Bone marrow (tissue), 2 donors: ENCODE measurements at places on chromosomes 1 and 21.

GRCh38 chr1:109573785-109574184 lies 25.4 kb downstream of the GNAI3 start:
- no peak for DNase-seq

- no peak for DNase-seq
These were observed 13.4 kb upstream of the SKI start for GRCh38 chr1:2214541-2215241.

DNA sequence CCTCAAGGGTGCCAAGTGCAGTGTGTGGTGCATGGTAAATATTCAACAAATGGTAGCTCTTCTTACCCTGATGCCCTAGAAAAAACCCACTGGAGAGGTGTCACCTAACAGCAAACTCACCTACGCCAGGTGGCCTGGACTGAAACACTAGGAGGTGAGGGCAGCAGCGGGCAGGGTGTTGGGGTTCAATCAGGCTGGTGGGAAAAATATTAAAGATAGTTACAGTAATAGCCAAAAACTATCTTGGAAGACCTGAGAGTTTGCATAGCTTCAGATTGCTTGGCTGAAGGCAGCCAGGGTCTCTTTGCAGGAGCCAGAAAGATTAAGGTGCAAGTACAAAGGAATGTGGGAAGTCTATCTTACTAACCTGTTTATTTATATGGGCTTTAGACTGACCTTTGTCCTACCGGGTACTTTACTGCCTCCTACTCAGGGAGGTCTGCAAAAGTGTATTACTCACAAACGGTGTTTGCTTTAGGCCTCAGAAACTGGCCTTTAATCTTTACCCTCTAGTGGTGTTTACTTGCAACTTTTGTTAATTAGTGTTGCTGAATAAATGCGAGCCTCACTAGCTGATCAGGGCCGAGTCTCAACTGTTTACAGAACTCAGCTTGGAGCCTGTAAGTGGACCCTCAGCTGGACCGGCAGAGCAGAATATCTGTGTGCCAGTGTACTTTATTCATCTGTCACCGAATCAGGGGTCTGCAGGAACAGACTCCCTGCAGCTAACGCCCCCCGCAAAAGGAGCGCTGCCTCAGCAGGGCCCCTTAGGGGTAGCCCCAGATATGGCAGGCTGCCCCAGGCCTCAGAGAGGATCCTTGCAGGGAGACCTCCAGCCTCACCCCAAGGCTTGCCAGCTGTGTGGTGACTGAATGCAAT lies 63.9 kb downstream of the SYF2 start:
- no peak for DNase-seq

GRCh38 chr1:92769856-92770255 lies 15.1 kb downstream of the EVI5 start:
- no peak for DNase-seq

GRCh38 chr21:20306836-20307235 lies 691.4 kb upstream of the NCAM2 start:
- DNase-seq = no peak

DNA sequence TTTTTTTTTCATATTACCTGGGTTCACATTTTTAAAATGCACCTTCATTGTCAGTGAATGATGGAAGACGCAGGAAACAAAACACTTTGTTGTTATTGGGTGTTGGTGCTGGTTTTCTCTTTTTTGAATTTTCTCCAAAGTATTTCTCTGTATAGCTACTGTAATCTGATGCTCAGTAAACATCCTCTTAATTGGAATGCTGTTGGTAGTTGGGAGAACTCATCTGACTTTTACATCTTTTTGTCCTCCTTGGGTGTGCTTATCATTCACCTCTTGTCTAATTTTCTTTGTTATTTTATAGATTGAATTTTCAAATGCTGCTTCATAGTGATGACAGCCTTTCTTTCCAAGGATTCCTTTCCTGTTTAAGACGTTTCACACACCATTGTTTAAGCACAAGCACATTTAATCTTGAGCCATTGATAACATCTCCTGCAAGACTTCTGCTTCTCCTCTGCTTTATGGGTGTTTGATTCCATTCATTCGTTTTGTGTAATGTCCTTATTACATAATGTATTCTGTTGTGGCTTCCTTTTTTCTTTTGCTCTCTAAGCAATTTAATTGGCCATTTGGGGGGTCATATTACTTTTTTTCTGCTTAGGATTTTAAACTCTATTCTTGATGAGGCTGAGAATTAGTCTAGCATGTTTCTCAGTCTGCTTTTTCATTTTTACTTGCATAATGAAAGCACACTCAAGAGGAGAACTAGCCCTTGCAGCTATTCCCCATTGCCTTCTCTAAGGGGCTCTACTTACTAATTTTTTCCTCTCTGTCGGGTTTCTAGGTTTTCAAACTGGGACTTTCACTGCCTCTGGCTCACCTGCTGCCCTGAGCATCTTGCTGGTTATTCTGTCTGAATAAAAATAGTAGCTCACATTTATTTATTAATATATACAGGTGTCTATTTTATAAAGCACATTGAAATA lies 42.0 kb upstream of the CD34 start:
- DNase-seq = peak; percentile 36

GRCh38 chr1:91712393-91712792 lies 173.6 kb downstream of the TGFBR3 start:
- no peak for DNase-seq

GRCh38 chr1:61362351-61362750 lies 280.0 kb downstream of the NFIA start:
- no peak for DNase-seq

DNA sequence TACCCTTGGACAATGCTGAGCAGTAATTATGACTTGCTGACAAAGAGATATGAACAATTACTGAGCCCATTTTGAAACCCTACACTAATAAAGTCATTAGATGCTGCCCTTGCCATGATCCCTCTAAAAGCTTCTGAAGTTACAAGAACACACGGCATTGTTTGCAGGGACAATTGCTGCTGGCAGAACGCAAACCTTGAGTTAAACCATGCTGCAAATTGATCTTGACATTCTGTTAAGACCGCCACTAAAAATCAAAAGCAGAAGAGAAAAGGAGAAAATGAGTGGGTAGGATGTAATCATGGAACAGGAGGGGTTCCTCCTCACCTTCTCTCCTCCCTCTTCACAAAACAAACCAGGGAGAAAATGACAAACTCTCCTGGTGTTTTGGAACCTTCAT lies 136.2 kb upstream of the DMRTA2 start:
- DNase-seq = no peak

- DNase-seq = no peak
These were observed 2.9 kb downstream of the FYB2 start for GRCh38 chr1:56816264-56816663.

DNA sequence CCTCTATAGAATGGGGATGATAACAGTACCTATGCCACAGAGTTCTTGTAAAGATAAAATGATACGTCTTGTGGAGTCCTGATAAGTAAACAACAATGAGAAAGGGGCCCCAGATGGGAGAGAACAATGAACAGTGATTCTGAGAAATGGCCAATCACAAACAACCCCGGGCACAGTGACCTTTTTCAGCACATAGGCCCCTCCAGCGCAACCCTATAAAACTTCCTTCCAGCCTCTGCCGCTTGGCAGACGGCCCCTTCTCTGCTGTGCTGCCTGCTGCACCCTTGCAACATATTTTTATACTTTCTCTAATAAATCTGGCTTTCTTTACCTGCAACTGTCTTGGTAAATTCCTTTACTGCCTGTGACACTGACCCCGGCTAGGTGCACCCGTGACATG lies 8.9 kb downstream of the RCAN1 start:
- no peak for DNase-seq

DNA sequence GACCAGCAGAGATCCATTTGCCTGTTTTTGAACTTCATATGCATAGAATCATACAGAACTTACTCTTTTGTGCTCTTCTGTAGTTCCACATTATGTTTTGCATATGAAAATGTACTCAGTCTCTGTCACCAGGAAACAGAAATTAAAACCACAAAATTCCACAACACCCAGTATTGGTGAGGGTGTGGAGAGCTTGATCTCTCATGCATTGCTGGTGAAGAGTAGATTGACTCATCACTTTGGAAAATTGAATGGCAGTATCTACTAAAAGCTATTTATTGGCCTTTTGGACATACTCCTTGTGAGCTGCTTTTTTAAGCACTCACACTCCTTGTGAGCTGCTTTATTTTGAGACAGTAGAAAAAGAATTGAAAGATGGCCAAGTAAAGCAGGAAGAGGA lies 43.3 kb downstream of the VTCN1 start:
- DNase-seq = no peak

DNA sequence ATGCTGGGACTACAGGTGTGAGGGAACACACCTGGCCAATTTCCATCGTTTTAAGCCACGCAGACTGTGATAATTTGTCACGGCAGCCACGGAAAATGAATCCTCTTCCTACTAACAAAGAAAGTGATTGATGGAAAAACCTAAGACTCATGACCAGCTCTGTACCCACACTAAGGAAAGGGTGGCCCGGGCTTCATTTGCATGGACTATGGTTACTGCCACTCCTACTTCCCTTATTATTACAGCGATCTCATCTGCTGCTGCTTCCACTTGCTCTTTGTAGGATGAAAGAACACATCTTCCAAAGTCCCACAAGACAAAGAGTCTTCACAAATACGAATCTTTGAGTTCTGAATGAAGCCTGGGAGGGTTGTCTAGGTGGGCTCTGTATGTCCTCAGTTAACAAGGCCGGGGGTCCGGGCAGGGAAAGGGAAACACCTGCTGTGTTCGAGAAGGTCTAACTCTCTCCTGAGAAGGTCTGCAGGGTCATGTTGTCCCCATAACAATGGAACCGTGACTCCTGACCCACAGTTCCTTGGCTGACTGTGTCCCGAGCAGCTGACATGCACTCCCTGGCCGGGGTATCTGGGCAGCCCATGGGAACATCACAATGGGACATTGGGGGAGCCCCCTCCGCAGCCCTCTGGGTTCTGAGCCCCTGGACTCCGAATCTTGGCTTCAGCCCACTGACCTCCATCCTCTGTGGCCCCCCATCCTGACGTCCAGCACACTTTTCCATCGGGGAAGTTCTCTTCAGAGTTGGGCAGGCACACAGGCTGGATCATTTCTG lies 13.3 kb upstream of the TFF1 start:
- DNase-seq = no peak

DNA sequence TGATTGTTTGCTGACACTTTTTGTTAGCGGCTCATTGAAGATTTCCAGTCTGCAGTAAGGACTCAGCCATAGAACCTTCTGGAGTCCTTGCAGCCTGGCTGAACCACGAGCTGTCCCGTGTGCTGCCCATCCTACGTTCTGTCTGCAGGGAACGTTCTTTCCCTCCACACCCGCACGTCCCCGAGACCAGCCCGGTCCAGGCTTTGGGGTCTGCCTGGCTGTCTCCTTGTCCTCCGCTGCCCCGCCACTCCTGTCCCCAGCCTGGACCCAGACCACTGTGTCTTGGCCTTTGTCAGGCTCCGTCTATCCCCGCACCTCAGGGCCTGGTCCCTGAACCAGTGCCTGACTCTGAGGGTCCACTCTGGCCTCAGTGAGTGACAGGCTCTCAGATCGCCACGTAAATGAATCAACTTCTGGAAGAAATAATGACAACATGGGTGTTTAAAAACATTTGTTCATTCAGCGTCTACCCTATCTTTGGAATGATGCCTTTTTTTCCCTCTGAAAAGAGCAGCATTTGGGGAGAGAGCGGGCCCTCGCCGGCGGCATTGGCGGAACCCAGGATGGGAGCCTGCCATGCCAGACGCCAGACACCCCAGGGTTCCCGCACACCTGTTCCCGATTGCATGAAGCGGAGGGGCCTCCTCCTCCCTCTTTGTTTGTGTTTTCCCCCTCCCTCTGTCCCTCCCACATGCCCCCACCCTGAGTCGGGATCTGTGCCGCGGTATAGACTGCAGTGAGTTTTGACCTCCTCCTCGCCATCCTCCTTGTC lies 43.9 kb upstream of the C1orf174 start:
- no peak for DNase-seq

DNA sequence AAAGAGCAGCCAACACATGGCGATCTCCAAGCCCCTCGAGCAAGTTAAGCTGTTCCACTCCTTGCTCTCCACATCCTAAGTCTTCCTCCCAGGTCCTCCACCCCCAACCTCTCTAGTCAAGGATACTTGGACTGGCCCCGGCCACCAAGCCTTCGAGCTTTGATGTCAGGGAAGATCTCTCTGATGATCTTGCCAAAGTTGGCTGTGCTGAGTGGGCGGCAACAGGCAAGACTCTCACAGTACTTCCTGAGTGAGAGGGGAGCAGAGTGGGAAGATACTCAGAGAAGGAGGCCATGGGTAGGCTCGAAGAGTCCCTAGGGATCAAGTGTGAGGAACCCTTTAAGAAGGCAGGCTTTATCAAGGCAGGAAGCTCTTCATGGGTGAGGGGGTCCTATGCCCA lies 2.8 kb downstream of the RFX5 start:
- no peak for DNase-seq

DNA sequence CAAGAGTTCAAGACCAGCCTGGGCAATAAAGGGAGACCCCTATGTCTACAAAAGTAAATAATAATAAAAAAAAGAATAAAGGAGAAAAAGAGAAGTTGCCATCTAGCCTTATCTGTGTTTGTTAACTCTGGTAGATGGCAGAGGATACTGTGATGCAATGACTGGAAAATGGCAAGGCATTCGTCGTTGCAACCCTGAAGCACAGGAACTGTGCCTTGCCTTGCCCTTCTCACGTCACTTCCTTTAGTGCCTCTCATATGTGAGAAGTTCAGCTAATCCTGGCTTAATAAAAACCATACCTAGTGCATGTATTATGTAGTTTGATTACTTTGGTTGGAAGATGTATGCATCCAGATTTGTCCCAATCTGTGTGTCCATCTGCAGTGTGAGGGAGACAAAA lies 25.8 kb upstream of the PIGC start:
- DNase-seq = no peak

- DNase-seq = no peak
These were observed 110.6 kb upstream of the ADAMTS5 start for GRCh38 chr21:27077501-27077900.

DNA sequence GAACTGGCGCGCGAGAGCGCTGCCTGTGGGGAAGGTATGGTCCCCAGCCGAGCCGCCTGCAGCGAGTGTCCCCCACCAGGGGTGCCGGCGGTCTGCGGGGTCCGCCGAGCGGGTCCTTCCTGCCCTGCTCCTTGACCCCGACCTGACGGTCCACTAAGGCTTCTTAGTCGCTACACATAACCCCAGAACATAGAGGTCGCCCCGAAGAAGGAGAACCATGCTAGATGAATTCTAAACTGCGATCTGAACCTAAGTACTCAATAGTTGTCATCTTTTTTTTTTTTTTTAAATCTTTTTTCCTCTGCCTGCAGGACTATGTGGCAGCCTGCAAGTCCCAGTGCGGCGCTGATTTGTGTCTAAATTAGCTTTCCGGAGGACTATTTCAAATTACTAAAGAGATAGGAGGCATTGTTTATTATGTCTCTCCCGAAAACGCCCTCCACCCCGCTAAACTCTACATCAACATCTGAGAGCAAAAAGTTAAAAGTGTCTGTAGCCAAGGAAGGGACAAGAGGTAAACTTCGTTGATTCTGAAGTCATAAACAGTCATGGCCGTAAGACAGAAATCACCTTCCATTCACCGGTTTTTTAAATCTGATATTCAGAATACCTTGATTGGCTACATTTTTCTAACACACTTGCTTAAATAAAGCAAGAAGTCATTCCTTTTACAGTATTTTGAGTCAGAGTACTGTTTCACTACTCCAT lies 476 bp downstream of the AXDND1 start:
- no peak for DNase-seq

GRCh38 chr1:246537887-246538286 lies 28.2 kb downstream of the TFB2M start:
- DNase-seq = no peak
